Pancreas (tissue), 10 donors: ENCODE measurements at places on chromosomes 16 and 17. TPM values are rescaled to one million over a fixed set of nuclear protein-coding genes. Genes with fewer than 3 reads are reported as not detected.

The SYNGR3 gene
- 0.28 TPM for total RNA-seq

The GDPD1 gene
- total RNA-seq, result 1.6 TPM

The SALL1 gene
- 1.1 TPM for total RNA-seq

The DHRS11 gene
- total RNA-seq, result 9.1 TPM

The SMIM5 gene
- total RNA-seq, result 0.79 TPM

The SLC52A1 gene
- not detected for total RNA-seq

DNA sequence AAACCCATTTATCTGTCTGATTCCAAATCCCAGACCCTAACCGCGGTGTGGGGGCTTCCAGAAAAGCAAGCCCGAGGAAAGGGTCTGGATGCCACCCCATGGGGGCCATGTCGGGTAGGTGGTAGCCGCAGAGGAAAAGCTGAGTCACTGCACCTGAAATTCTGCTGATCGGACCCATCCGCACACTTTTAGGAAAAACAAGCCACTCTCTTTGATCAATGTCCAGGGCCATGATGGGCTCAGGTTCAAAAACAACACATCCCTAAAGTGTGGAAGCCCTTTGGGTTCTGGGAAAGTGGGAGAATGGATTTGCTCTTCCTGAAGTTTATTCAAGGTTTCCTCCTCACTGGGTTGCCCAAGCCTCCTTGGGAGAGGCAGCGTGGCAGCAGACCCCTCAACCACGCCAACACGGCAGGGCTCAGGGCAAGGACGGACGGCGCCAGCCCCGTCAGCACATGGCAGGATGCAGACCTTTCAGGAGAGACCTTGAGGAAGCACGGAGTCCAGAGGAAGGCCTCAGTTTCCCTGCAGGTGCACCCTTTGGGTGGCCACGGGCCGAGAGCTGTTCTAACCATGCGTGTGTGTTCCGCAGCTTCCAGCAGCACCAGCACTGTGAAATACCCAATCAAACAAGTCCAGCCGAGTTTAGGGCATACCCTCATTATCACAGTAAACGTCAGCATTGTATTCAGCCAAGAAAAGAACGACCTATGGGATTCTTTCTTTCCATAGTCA, 367.0 kb downstream of the FOXL1 start:
- no peaks in the 10 kb centered on the region for H3K27me3 ChIP-seq
- H3K4me3 ChIP-seq, result no peak overlapping the region
- DNase-seq, result no peak
- H3K27ac ChIP-seq, result no peak overlapping the region

DNA sequence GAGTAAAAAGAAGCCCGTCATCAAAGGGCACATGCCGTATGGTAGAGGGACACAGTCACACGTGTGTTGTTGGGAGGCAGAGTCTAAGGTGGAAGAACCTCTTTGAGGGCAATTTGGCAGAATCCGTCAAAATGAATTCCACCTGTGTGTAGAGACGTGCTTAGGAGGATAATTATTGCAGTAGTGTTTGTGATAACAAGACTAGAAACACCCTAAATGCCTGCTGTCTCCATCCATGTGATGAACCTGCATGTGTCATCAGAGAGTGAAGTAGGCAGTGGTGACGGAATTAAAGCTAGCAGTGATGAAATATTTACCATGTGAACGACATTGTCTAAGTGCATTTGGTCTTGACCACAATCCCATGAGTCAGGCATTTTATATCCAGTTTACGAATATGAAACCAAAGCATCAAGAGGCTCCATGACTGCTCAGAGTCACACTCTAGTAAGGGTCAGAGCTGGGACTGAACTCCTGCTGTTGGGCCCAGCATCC, 61.3 kb upstream of the ADORA2B start:
- no peaks in the 10 kb centered on the region for H3K36me3 ChIP-seq
- no peaks in the 10 kb centered on the region for H3K27me3 ChIP-seq
- no peak overlapping the region for H3K27ac ChIP-seq
- H3K4me3 ChIP-seq, result no peak overlapping the region
- no peaks in the 10 kb centered on the region for H3K4me1 ChIP-seq

GRCh38 chr16:21620592-21620991, 21.2 kb downstream of the METTL9 start:
- no peaks in the 10 kb centered on the region for H3K4me1 ChIP-seq
- no peaks in the 10 kb centered on the region for H3K27me3 ChIP-seq
- no peak overlapping the region for H3K4me3 ChIP-seq
- no peaks in the 10 kb centered on the region for H3K36me3 ChIP-seq

DNA sequence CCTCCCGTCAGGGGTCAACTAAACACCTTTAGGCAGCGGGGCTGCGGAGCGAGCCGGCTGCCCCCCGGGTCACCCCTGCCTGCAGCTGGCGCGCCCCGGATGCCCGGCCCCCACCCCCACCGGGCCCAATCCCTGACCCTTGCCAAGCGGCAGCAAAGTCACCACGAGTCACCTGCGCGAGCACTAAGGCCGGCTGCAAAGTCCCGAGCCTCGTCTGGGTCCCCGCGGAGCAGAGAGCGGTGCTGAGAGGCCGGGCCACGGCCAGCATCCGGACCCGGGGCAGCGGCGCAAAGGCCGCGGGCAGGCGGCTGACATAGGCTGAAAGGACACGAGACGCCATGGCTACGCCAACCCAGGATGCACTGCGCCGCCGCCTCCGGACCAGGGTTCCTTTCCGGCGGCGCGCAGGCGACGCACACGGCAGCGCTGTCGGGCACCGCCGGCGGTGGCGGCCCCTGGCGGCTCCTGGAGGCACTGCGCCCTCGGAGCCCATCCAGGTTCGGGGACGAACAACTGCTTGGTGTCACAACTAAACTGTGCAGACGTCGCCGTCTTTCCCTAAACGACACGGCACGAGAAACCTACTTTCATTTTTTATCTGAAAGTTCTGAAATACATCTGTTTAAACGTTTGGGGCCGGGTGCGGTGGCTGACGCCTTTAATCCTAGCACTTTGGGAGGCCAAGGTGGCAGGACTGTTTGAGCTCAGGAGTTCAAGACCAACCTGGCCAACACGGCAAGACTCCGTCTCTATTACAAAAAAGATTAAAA, at the start of gene NDUFAB1:
NDUFAB1 (minus strand) TSS at position 366 of the 770 bp plus-strand sequence; CDS start at position 340, 26 bp downstream.
- peaks cover 7% of the 10 kb centered on the region for H3K4me1 ChIP-seq
- H3K4me3 ChIP-seq, result peak within 1 kb of the TSS; percentile 99
- peak; percentile 93 for DNase-seq
- peak within 1 kb of the TSS; percentile 47 for H3K27ac ChIP-seq
- no peaks in the 10 kb centered on the region for H3K27me3 ChIP-seq
- H3K36me3 ChIP-seq, result peaks cover 7% of the 10 kb centered on the region

GRCh38 chr16:25988882-25989281, 297.1 kb downstream of the HS3ST4 start:
- no peaks in the 10 kb centered on the region for H3K36me3 ChIP-seq
- H3K27me3 ChIP-seq, result no peaks in the 10 kb centered on the region
- no peak for DNase-seq
- no peak overlapping the region for H3K4me3 ChIP-seq
- no peak overlapping the region for H3K27ac ChIP-seq
- H3K4me1 ChIP-seq, result no peaks in the 10 kb centered on the region

- H3K4me3 ChIP-seq, result no peak overlapping the region
- H3K27ac ChIP-seq, result no peak overlapping the region
- DNase-seq, result no peak
- H3K4me1 ChIP-seq, result no peaks in the 10 kb centered on the region
- H3K36me3 ChIP-seq, result no peaks in the 10 kb centered on the region
Measured at GRCh38 chr16:57020651-57021050, 31.3 kb downstream of the NLRC5 start.

DNA sequence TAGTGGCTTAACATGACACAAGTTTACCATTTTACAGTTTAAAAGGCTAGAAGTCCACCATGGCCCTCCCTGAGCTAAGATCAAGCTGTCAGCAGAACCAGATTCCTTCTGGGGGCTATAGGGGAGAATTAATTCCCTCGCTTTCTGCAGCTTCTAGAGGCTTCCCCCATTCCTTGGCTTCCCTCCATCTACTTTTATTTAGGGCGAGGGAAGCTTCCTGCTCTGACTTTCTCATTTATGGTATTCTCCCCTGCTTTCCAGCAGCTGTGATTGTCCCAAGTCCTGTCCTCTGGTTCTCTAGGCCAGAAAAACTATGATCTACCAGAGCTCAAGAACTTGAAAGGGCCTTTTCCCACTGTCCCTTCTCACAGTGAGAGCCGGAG, 4.3 kb downstream of the CETP start:
- no peaks in the 10 kb centered on the region for H3K36me3 ChIP-seq
- no peak overlapping the region for H3K27ac ChIP-seq
- H3K4me1 ChIP-seq, result peaks cover 6% of the 10 kb centered on the region
- no peaks in the 10 kb centered on the region for H3K27me3 ChIP-seq

DNA sequence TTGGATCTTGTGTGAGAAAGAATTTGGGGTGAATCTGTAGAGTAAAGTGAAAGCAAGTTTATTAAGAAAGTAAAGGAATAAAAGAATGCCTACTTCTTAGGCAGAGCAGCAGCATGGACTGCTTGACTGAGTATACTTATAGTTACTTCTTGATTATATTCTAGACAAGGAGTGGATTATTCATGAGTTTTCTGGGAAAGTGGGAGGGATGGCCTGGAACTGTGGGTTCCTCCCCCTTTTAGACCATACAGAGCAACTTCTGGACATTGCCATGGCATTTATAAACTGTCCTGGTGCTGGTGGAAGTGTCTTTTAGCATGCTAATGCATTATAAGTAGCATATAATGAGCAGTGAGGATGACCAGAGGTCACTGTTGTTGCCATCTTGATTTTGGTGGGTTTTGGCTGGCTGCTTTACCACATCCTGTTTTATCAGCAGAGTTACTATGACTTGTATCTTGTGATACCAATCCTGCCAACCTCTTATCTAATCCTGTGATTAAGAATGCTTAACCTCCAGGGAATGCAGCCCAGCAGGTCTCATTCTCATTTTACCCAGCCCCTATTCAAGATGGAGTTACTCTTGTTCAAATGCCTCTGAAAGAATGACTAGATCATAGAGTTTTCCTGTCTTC, 58.7 kb downstream of the HSD17B2 start:
- H3K27me3 ChIP-seq, result no peaks in the 10 kb centered on the region
- no peak for DNase-seq
- H3K27ac ChIP-seq, result no peak overlapping the region
- H3K36me3 ChIP-seq, result no peaks in the 10 kb centered on the region

DNA sequence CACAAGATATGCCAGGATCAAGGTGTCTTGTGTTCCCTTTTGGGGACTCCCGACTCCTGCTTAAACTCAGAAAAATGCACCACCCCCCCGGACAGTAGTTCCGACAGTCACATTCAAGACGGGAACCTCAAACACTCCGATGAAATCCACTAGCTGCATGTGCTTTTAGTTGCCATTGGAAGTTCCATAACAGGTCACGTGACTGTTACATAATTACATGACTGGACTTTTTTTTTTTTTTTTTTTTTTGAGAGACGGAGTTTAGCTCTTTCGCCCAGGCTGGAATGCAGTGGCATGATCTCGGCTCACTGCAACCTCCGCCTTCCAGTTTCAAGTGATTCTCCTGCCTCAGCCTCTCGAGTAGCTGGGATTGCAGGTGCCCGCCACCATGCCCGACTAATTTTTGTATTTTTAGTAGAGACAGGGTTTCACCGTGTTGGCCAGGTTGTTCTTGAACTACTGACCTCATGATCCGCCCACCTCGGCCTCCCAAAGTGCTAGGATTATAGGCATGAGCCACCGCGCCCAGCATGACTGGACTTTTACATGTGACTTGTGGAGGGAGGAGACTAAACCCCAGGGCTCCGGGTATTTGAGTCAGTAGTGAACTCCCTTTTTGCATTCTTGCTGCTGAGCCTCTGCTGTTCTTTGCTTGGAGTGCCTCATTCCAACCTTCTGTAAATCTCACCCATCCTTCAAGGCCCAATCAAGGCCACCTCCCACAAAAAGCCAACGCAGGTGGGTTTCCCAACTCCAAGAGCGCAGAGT, 1.6 kb downstream of the SIRT7 start:
- H3K4me3 ChIP-seq, result no peak overlapping the region
- H3K4me1 ChIP-seq, result peaks cover 13% of the 10 kb centered on the region
- no peak overlapping the region for H3K27ac ChIP-seq
- H3K36me3 ChIP-seq, result no peaks in the 10 kb centered on the region
- no peaks in the 10 kb centered on the region for H3K27me3 ChIP-seq

DNA sequence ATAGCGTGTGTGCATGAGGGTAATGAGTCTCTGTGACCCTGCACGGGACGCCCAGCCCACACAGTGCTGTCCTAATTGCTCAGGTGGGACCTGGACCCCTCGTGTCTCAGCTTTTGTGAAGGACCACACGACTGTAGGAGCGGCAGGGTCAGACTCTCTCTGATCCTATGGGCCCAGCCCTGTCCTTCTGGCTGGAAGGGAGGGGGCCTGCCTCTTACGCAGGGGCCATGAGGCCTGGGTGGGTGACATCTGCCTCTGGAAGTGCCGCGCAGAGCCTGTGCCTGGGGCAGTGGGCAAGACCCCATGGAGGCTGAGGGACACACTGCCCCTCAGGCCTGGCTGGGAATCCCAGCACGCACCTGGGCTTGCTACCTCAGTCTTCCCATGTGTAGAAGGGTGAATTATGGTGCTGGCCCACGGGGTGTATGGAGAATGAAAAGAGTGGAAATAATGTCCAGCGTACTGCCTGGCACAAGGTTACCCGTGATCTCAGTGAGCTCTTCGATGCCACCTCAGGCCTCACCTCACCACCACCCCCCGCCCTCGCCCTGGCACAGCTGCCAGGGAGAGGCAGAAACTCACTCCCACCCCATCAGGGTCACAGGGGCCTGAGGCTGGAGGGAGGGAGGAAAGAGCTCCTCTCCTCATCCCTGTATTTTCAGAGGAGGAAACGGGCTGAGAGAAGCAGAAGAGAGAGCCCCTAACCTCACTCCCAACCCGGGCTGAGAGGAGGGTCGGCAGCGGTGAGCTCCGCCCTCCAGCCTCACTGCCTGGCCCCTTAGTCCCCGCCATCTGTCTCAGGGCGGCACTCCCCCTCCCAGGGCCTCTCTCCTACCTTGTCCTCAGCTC, 27.1 kb upstream of the DBNDD1 start:
- peaks cover 5% of the 10 kb centered on the region for H3K36me3 ChIP-seq
- H3K4me1 ChIP-seq, result peaks cover 10% of the 10 kb centered on the region
- DNase-seq, result no peak

- no peak overlapping the region for H3K27ac ChIP-seq
- no peak overlapping the region for H3K4me3 ChIP-seq
- H3K27me3 ChIP-seq, result no peaks in the 10 kb centered on the region
- no peaks in the 10 kb centered on the region for H3K36me3 ChIP-seq
- no peaks in the 10 kb centered on the region for H3K4me1 ChIP-seq
Measured at GRCh38 chr17:17191961-17192381, 14.2 kb downstream of the PLD6 start.

GRCh38 chr17:2361010-2361760, 23.9 kb downstream of the SGSM2 start:
- H3K27ac ChIP-seq, result no peak overlapping the region
- no peak for DNase-seq
- H3K27me3 ChIP-seq, result no peaks in the 10 kb centered on the region
- no peaks in the 10 kb centered on the region for H3K4me1 ChIP-seq

GRCh38 chr17:77165577-77165976, 24.8 kb downstream of the SEC14L1 start:
- H3K27me3 ChIP-seq, result no peaks in the 10 kb centered on the region
- no peaks in the 10 kb centered on the region for H3K36me3 ChIP-seq
- no peak for DNase-seq
